ENCODE measurements at places on chromosomes 6 and 20. TPM values are rescaled to one million over a fixed set of nuclear protein-coding genes. Genes with fewer than 3 reads are reported as not detected.

The PLN gene
- total RNA-seq: not detected

The GRM4 gene
- under 0.01 TPM for total RNA-seq

The MTFR2 gene
- 0.76 TPM for total RNA-seq

The SALL4 gene
- total RNA-seq: 0.26 TPM

The XKR7 gene
- not detected for total RNA-seq

The HLA-A gene
- total RNA-seq: 519 TPM

The BTNL2 gene
- not detected for total RNA-seq

The NHLRC1 gene
- total RNA-seq: 0.51 TPM

The TMEM244 gene
- not detected for total RNA-seq

The SNX5 gene
- 72.5 TPM for total RNA-seq

The SNAI1 gene
- 1.0 TPM for total RNA-seq

The DOP1A gene
- 16.2 TPM for total RNA-seq

The LAMA2 gene
- 0.64 TPM for total RNA-seq

The RPN2 gene
- total RNA-seq: 189 TPM

The TLDC2 gene
- 0.13 TPM for total RNA-seq

The TMEM30A gene
- 121 TPM for total RNA-seq

The SLC4A11 gene
- 26.0 TPM for total RNA-seq

The METTL24 gene
- not detected for total RNA-seq

The PKHD1 gene
- total RNA-seq: not detected

The ABCF1 gene
- 29.3 TPM for total RNA-seq

The SCAF8 gene
- 20.6 TPM for total RNA-seq

The LY6G6C gene
- not detected for total RNA-seq

All from dermis microvascular lymphatic vessel endothelial cell (primary cell).